ENCODE measurements at places on chromosomes 5 and 9.

- DNase-seq = no peak
Observed at GRCh38 chr5:65161655-65162054, 320.1 kb downstream of the ADAMTS6 start.

GRCh38 chr5:120436996-120437395, 27.1 kb upstream of the PRR16 start:
- DNase-seq = no peak

GRCh38 chr5:24566933-24567332, 77.8 kb downstream of the CDH10 start:
- no peak for DNase-seq

- DNase-seq = no peak
Observed at GRCh38 chr5:97009212-97009898, 73.5 kb downstream of the LNPEP start.

DNA sequence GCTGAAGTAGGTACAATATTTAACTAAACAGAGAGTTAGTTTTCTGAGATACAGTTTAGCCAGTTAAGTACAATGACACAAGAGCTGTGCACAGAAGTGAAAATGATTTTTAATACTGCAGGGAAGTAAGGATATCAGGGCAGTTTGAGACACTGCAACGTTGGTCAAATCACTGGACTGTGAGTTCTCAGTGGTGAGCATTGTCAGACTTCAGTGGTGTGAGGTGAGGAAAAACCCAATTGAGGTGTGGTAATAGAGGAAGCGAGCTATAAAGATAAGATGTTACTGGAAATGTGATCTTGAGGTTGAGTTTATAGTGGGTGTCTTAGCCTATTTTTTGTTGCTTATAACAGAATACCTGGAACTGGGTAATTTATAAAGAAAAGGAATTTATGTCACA, 12.8 kb upstream of the FBXL7 start:
- DNase-seq = no peak

DNA sequence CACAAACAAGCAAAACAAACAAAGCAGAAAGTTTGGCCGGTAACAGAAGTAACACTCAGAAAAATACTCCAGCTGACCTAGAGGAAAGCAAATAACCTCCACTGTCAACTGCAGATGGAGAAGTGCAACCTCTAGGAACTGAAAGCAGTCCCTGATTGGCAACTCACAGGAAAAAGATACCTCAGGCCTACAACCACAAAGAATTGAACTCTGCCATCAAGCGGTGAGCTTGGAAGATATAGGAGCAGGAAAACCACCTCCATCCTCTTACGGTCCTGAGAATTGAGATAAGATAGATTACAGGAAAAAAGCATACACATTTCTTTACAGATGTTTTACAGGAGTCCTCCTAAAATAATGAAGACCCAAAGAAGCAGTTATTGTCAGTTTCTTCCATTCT, 184.5 kb downstream of the PDZD2 start:
- DNase-seq = no peak

Measured in NCI-H2107 (cell line).